ENCODE measurements at places on chromosomes 16 and 17. TPM values are rescaled to one million over a fixed set of nuclear protein-coding genes. Genes with fewer than 3 reads are reported as not detected.

DNA sequence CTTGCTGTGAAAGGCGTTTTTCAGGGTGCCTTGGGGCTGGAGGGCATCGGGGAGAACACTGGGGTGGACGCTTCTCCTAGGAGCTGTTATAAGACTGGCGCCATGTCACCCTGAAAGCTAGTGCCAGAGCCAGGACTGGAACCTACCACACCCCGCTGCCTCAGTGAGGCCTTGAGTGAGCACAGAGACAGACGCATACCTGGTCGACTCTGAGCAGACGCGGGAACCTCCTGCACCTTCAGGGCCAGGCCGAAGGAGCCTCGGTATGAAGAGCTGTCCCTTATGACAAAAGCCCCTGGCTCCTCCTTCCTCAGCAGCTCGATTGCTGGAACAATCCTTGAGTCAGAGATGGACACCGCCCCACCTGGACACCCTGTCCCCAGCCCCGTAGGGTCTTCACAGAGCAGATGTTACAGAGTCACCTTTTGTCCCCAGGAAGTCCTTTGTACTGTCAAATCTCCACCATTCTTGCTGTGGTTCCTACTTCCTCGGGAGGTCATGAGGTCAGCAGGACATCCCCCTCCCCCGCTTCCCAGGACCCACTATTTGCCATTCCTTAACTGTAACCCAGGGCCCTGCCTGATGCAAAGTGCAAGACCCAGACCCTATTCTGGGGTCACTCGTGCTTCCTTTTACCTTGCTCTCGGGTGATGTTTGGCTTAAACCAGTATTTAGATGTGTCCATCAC lies 17.0 kb downstream of the TNS4 start:
- H3K36me3 ChIP-seq = no peaks in the 10 kb centered on the region
- no peaks in the 10 kb centered on the region for H3K27me3 ChIP-seq
- peaks cover 6% of the 10 kb centered on the region for H3K4me1 ChIP-seq
- no peak overlapping the region for H3K27ac ChIP-seq

- H3K27ac ChIP-seq = no peak overlapping the region
- no peaks in the 10 kb centered on the region for H3K4me1 ChIP-seq
- H3K4me3 ChIP-seq = no peak overlapping the region
These were observed 48.9 kb upstream of the TRAP1 start for GRCh38 chr16:3766177-3766576.

GRCh38 chr17:76159157-76159556 lies 18.1 kb upstream of the FOXJ1 start:
- peaks cover 10% of the 10 kb centered on the region for H3K4me1 ChIP-seq
- no peaks in the 10 kb centered on the region for H3K27me3 ChIP-seq
- H3K27ac ChIP-seq = no peak overlapping the region

- no peak for DNase-seq
- H3K27me3 ChIP-seq = no peaks in the 10 kb centered on the region
- H3K36me3 ChIP-seq = no peaks in the 10 kb centered on the region
- no peak overlapping the region for H3K27ac ChIP-seq
- H3K4me1 ChIP-seq = no peaks in the 10 kb centered on the region
- no peak overlapping the region for H3K4me3 ChIP-seq
These were observed 3.6 kb upstream of the CCL1 start for GRCh38 chr17:34366529-34367107.

DNA sequence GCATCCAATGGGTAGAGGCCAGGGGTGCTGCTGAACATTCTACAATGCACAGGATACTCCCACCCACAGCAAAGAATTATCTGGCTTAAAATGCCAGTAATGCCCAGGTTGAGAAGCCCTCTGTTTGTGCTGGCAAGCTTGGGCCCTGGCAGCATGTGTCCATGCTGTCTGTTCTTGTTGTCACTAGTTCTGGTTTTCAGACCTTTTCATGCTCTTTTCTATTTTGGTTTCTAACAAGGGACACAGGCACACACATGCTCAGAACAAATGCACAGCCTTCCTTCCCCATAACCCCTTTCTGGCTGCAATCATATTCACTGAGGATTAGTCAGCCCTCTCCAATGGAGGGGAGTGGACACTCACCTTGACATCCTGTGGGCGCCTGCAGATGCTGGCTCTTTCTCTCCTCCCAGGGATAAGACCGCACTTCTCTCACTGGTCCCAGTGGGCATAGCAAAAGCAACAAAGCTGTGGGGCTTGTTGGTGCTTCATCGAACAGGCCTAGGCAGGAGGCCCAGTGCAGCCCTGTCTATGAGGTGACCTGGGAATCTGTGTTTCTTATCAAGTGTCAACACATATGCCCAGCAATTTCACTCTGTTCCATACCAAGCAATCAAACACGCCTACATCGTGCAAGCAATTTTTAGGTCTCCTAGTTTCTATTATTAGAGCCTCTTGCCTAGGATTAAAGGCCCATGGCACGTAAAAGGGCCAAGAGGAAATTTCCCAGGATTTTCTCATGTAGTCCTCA lies 271.1 kb upstream of the CCL2 start:
- no peaks in the 10 kb centered on the region for H3K36me3 ChIP-seq
- no peaks in the 10 kb centered on the region for H3K4me1 ChIP-seq
- no peak overlapping the region for H3K27ac ChIP-seq

DNA sequence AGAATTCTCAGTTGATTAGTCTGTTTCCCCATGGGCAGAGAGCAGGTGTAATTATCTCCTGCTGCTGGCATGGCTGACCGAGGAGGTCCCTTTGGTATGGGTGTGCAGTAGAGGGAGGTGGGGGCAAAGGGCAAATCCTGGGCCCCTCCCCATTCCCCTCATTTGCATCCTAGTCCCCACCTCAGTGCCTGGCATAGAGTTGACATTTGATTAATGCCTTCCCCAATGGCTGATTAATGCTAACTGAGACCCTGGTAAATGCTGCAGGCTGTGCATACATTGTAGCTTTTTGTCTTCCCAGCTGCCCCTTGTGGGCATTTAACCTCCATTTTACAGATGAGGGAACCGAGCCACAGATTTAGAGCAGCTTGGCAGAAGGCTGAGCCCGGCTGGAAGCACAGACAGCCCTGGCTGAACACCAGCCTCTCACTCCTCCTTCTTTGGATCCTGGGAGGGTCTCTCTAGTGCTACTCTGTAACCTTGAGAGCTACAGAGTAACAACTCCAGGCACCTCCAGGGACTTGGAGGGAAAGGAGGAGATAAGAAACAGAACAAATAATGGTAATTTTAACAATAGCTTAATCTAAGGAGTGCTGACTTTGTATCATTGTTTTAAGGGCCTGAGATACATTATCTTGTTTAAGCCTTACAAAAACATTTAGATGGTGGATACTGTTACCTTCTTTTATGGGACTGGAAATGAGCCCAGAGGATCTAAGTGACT lies 5.1 kb downstream of the PLCG2 start:
- no peaks in the 10 kb centered on the region for H3K36me3 ChIP-seq
- H3K4me1 ChIP-seq = no peaks in the 10 kb centered on the region
- no peak for DNase-seq
- H3K4me3 ChIP-seq = no peak overlapping the region
- no peak overlapping the region for H3K27ac ChIP-seq
- peaks cover 10% of the 10 kb centered on the region for H3K27me3 ChIP-seq

CDT1 gene
- total RNA-seq = 96.5 TPM

TVP23A gene
- 3.1 TPM for total RNA-seq

ABHD15 gene
- 1.6 TPM for total RNA-seq

LYRM9 gene
- total RNA-seq = 4.3 TPM

MFAP4 gene
- 3.8 TPM for total RNA-seq

ZNF385C gene
- 3.9 TPM for total RNA-seq

SHISA6 gene
- 2.7 TPM for total RNA-seq

Measured in H1 (cell line).